ENCODE measurements at places on chromosomes 4 and X.

- DNase-seq, result no peak
Measured at GRCh38 chr4:76639288-76639687, 204.3 kb downstream of the SHROOM3 start.

- DNase-seq, result no peak
Measured at GRCh38 chr4:153174821-153175567, 29.2 kb upstream of the TRIM2 start.

DNA sequence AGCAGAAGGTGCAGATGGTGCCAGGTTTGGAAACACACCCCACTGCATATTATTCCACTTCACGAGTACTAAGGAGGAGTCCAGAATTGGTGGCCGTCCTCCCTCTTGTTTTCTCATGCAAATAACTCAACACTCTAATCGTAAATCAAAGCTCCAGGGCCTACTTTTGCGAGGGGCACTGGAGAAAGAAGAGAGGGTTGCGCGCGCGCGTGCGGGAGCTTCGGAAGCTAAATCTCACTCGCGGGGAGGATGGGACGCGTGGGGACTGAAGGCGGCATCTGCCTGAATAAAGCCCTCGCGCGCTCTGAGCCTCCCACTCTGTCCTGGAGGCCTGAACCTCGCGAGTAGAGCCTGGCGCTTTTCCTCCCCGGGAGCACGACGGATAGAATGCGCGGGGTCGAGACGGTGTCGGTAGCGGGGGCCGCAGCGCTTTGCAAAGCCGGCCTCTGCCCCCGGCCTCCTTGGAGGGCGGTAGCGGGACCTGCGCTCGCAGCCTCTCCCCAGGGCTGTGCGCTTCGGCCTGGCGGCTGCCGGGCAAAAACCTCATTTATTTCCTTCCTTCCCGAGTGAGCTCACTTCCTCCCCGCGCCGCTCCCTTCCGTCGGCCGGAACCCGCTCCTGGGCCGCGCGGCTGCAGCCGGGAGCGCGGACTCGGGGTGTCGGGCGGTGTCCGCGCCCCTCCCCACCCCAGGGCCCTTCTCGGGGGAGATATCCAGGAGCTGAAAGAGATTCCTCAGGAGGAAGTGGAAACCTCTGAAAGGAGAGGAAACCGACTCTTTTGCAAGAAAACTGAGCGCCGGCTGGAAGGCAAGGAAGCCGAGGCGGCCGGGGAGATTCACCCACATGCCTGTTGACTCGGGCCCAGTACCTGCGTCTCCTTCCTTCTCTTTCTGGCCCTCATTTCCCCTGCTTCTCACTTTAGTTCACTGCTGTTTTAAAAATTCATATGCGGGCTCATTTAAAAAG, 20.7 kb downstream of the HAND2 start:
- no peak for DNase-seq

DNA sequence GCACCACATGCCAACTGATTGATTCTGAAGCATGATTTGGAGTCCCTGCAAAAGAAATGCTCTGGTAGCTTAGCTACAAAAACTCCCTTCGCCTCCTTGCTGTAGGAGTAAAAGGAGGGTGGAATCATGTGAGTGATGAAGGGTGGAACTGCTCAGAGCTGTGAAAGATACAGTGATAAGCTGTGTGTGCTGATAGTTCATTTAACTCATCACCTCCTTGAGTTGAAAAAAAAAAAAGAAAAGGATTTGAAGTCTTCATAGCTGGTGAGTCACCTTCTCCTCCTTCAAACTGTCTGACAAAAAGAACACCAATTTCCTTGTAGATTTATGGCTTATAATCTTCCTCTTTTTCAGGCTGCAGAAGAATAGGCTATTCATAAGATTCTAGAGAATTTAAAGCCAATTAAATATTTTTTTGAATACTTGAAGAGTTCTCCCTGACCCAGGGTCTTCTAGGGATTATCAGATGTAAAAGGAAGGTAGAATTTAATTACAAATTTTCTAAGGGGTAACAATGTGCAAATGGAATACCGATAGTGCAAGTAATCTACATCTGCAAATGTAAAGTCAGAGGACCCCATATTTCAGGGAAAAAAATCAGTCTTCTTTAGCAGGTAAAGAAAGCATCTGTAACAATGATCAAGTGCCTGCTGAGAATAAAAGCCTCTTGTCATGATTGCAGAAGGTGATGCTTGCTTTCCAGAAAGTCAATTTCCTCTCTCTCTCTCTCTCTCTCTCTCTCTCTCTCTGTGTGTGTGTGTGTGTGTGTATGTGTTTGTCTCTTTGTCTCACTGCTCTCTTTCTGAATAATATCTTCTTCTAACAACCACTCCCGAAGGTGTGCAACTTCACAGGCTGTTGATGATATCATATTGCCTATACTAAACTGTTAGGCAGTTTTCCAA, 208.8 kb upstream of the VEGFC start:
- no peak for DNase-seq

DNA sequence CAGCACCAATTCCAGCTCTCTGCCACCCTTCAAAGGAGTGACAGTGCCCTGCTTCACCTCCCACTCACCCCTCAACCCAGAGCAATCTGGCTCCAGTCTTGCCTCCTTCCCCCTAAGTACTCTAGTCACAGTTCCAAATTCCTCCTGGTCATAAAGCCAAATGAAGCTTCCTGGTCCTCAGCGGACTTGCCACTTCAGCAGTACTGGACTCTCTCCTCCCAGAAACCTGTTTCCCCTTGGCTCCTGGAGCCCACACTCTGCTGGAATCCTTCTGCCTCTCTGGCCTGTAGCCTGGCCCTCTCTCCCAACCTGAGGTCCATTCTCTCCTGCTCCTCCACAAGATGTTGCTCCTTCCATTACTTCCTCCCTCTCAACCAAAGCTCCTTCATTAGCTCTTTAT, 52.6 kb upstream of the MTM1 start:
- DNase-seq, result no peak

Measured in NCI-H1105 treated with DMSO at 0.1 percent for 48 hours (cell line).